GM10248 (cell line): ENCODE measurements at places on chromosomes 7 and 10.

DNA sequence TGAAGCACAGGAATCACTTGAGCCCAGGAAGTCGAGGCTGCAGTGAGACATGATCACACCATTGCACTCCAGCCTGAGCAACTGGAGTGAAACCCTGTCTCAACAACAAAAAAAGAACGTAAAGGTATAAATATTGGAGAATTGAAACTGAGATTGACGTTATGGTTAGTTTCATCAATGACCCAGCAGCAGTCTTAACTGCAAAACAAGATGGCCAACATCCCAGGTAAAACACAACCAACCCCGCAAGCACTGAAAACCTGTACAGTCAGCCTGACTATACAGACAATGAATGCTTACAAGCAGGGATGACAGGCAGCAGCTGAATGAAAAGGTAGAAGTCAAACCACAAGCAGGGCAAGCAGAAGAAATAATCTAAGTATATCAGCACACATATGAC is 34.7 kb downstream of the WAPL start:
- DNase-seq, result no peak

DNA sequence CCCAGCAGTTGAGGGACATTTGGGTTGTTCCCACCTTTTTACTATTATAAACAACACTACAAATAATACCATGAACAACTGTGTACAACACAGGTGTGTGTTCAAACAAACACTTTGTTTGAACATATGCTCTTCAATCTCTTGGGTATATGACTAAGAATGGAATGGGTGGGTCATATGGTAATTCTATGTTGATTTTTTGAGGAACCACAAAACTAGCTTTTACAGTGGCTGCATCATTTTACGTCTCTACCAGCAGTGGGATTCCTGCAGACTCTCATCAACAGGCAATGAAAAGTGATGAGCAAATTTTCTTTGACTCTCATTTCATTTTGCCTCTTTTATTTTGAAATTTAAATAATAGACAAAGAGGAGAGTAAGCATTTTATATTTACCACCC is 116.9 kb upstream of the KLF14 start:
- no peak for DNase-seq

- DNase-seq, result no peak
Measured at GRCh38 chr7:98286093-98286539, 4.6 kb downstream of the BRI3 start.

DNA sequence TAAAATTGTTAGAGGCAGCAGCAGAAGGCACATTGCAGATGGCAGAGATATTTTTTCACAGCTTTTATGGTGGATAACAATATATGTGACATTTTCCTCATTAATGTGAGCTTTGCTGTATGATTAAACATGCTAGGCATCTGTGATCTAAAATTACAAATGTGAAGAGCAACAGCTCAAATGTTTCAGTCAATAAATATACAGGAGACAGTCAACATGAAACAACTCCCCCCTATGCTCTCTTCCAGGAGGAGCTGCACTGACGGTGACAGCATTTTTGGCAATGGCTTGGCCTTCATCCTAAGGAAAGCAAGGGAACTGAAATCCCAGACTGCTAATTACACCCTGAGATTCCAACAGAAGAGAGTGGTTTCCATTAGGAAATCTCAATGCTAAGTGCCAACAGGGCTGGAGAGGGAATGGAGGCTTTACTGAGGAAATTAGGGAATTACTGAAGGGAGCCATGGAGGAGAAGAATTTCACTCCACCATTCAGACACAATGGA is 51.4 kb upstream of the GRB10 start:
- no peak for DNase-seq

DNA sequence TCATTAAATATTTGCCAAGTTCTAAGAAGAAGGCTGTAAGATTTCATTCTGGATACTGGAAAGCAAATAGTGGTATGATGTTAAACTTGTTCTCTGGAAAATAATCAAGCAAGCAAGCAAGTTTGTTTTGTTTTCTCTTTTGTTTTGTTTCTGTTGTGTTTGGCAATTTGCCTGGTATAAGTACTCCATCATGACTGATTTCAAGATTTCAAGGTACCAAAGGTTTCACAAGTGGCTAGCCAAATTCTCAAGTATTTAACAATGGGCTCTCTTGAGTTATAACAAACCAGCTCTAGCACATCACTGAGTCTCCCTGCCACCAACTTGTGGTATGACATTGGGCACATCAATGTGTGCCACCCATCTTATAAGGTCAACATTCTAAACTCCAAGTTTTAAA is 151.7 kb upstream of the IGFBP3 start:
- no peak for DNase-seq

DNA sequence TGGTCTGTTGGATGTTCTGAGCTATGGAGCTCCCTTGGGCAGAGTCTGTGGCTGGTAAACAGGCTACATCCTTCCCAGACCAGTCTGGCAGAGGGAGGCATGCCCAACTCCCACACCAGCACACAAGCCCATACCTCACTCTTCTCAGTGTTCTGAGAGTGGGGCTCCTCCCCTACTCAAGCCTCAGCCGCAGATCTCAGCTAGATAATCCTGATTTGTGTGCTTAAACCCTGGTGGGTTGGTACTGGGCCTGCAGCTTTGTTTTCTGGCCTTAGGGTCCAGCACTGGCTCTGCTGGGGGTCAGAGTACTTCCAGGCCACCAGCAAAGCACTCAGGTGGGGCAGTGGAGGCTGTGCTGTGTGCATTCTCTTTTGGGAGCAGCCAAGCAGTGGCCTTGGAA is 70.4 kb downstream of the MGAM2 start:
- no peak for DNase-seq

DNA sequence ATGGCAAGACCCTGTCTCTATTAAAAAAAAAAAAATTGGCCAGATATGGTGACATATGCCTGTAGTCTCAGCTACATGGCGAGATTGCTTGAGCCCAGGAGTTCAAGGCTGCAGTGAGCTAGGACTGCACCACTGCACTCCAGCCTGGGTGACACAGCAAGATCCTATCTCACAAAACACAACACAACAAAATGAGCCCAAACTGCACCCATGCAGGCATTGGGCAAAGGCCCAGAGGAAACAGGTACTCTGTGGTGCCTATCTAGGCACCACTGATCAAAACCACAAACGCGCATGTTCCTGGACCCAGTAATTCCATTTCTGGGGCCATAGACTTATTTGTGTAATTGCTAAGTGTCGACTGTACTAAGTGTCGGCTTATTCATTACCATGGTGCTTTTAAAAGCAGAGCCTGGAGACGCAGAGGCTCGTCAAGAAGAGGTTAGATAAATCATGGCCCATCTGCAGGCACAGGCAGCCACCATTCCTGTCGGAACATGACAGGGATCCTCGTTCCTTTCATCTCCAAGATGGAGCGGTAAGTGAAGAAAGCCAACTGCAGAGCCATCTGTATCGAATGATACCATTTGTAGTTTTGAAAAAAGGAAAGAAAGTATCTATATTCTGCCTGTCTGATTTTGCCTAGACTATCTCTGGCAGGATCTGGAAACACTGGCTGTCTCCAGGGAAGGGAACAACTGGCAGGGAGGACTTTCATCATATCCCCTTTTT is 160.4 kb upstream of the RHEB start:
- no peak for DNase-seq

DNA sequence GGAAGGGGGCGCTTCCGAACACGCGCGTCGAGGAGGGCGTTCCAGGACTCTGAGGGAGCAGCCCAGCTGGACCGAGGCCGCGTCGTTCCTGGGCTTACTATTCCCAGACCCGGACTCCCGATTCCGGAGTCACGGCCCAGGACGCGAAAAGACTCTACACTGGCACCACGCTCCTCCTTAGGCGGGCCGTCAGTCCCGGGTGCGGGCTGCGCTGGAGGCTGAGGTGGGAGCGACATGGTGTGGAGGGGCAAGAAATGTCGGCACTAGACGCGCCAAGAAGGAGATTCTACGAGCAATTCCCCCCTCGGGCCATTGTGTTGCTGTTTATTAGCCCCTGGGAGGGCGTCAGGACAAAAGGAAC is 584 bp upstream of the RUNDC3B start:
- DNase-seq, result no peak

GRCh38 chr7:39085189-39085588 is 107.5 kb downstream of the POU6F2 start:
- no peak for DNase-seq

GRCh38 chr10:35925493-35925892 is 283.4 kb upstream of the FZD8 start:
- DNase-seq, result no peak

DNA sequence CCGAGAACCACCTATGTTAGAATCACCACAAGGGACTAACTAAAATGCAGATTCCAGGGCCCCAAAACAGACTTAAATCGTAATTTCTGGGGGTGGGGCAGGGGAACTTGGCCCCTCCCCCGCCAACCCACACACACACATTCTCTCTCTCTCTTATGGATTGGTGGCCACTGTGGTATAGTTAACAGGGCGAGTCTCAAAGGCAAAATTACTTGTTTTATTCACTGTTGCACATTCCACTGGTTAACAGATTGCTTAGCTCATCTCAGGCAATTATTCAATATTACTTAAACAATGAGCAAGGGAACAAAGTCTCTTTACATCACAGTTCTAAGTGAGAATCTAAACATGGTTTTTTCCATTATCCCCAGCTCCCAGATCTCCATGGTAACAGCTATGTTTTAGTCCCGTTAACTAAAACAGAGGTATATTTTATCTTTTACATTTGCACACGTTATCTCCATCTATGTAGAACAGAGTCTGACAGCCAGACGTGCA is 38.5 kb downstream of the IGF2BP3 start:
- DNase-seq, result no peak

GRCh38 chr7:105126436-105126975 is 112.5 kb downstream of the KMT2E start:
- no peak for DNase-seq
